ENCODE measurements at places on chromosomes 7 and 10. TPM values are rescaled to one million over a fixed set of nuclear protein-coding genes. Genes with fewer than 3 reads are reported as not detected.

KCND2 gene
- 0.26 TPM for total RNA-seq

GRCh38 chr7:117793976-117794375 lies 79.3 kb downstream of the CTTNBP2 start:
- DNase-seq, result no peak

DNA sequence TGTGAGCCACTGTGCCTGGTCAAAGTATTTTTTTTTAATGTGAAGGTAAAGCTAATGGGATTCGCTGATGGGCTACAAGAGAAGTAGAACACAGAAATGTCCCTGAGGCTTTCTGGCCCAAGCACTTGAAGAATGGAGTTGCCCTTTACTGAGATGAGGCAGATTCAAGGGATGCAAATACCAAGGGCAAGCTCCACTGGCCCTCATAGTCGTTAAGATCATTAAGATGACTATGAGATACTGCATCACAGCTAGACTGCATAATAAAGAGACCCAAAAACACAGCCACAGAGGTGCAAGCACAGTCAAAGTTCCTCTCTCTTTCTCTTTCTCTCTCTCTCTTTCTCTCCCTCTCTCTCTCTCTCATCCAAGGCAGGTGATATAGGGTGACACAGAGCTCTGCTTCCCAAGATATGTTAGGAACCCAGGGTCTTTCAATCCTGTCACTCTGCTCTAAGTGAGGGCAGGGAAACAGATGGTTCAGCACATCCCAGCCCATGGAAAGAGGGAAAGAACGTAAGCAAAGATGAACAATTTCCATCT lies 117.4 kb downstream of the SFMBT2 start:
- DNase-seq, result no peak

DNA sequence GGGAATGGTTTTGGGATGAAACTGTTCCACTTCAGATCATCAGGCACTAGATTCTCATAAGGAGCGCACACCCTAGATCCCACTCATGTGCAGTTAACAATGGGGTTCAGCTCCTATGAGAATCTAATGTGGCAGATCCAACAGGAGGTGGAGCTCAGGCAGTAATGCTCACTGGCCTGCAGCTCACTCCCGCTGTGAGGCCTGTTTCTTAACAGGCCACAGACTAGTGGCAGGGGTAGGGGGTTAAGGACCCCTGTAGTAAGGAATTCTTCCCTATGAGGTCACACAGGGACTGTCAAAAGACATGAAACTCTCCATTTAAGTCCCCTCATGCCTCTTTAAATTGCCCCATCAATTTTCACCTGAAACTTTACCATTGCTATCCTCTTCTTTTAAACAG lies 8.0 kb downstream of the HGF start:
- DNase-seq, result no peak

- DNase-seq, result no peak
Observed at GRCh38 chr7:18520450-18521235, 25.1 kb downstream of the HDAC9 start.

GRCh38 chr10:120979435-120980278 lies 128.5 kb downstream of the WDR11 start:
- peak; percentile 66 for DNase-seq

GJD4 gene
- total RNA-seq, result not detected

- DNase-seq, result no peak
Observed at GRCh38 chr10:61286686-61287085, 166.5 kb downstream of the TMEM26 start.

- no peak for DNase-seq
Observed at GRCh38 chr7:152477079-152477478, 41.3 kb upstream of the KMT2C start.

LBX1 gene
- not detected for total RNA-seq

PRLHR gene
- 1.8 TPM for total RNA-seq

GRCh38 chr7:106050002-106050745 lies 61.9 kb downstream of the SYPL1 start:
- peak; percentile 69 for DNase-seq

- no peak for DNase-seq
Observed at GRCh38 chr7:103928581-103928980, 60.9 kb downstream of the RELN start.

DNA sequence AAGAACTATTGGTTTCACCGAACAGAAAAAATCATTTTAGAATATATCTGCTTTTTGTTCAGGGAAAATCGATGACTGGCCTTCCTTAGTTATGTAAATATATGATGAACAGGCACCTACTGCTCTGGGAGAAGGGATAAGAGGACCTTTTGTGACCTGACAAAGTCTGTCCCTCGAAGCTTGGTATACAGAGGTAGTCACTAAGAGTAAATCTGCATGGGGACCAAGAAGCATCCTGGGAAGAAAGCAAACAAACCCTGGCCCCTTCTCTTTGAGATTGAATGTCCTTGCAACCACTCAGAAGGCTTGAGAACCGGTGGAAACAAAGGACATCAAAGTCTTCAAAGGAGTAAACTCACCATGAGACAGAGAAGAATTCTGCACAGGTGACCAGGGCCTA lies 52.3 kb downstream of the SKIDA1 start:
- no peak for DNase-seq

NACAD gene
- 26.9 TPM for total RNA-seq

DNA sequence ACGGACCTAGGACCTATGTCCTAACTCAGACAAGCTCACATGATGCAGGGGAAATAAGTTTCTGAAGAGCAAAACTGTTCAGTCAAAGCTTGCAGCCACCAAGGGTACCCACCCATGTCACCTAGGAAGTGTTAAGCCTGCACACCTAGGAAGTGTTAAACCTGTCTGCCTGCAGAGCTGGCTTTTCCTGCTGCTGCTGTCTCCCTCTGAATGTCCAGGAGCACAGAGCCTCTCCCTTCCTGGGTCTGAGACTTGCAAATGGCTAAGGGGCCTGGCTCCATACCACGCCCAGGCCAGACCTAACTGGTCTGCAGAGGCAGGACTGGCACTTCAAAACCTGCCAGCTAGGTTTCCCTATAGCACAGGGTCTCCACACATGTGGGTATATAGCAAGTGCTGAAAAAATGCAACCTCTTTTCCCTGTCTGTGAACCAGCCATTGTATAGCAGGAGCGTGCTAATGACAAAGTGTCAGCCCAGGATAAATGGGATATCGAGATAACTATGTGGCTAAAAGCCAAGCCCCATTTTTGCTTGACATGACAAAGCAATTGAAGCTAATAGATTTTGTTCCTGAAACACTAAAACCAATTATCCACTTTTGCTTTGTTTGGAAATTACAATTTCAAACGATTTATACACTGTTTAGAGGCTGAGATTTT lies 1.5 kb downstream of the GDF2 start:
- DNase-seq, result no peak

AGAP5 gene
- total RNA-seq, result 4.8 TPM

MAGI2 gene
- 23.2 TPM for total RNA-seq

GRCh38 chr7:44990109-44991023 lies 9.6 kb upstream of the CCM2 start:
- DNase-seq, result no peak

- DNase-seq, result peak; percentile 61
Observed at GRCh38 chr10:18104223-18104872, 35.9 kb upstream of the CACNB2 start.

DNA sequence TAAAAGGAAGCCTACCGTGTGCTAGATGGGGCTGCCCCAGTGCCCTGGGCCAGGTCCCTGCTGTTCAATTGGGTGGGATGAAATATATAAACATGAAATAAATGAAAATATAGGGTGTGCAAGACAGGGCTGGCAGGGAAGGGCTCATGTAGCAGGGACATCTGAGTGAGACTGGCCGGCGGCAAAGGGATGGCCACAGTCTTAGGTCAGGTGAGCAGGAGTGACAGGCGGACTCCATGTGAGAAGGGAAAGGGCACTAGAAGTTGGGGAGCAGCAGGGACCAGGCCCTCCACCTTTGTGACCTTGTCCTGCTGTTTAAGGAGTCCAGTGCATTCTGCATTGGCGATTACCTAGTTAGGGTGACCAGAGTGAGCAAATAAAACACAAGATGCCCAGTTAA lies 207.6 kb upstream of the ZNF32 start:
- DNase-seq, result no peak

- no peak for DNase-seq
Observed at GRCh38 chr10:19964625-19965024, 148.4 kb downstream of the PLXDC2 start.

- peak; percentile 65 for DNase-seq
Observed at GRCh38 chr7:117986645-117987269, 113.5 kb upstream of the CTTNBP2 start.

TSPAN15 gene
- total RNA-seq, result 58.1 TPM

- no peak for DNase-seq
Observed at GRCh38 chr10:122362621-122363020, 11.9 kb upstream of the PLEKHA1 start.

DNA sequence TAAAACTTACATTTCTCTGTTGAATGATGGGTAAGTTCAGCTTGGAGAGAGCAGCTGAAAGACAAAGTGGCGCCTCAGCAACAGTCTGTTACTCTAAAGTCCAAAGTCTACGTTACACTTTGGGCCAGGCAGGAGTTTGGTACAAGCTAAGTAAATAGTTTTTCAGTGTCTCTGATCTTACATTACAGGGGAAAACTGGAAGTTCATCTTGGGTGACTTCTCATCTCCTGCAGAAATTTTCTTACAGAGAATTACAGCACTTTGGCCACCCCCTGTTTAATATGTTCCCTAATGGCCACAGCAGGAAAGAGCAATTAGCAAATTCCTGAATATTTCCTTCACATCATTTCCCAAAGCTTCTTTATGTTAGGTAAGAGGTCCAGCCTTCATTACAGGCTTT lies 67.1 kb downstream of the ABCC2 start:
- no peak for DNase-seq

OR13A1 gene
- total RNA-seq, result 1.2 TPM

DNA sequence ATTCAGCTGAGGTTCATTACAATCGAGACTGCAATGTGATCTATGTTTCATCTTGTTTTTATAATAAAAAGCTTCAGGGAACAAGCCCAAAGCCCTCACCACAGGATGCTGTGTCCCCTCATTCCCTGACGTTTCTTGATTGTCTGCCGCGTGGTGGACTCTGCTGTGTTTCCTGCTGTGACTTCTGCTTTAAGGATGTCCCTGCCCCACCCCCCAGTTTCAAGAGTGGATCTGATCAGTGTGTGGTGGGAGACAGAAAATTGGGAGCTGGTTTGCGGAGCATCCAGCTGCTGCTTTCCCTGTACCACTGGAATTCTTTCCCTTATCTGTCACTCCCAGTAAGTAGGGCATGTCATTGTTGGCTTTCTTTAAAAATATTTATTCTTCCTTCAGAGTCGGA lies 86.2 kb downstream of the CREM start:
- DNase-seq, result no peak

DNA sequence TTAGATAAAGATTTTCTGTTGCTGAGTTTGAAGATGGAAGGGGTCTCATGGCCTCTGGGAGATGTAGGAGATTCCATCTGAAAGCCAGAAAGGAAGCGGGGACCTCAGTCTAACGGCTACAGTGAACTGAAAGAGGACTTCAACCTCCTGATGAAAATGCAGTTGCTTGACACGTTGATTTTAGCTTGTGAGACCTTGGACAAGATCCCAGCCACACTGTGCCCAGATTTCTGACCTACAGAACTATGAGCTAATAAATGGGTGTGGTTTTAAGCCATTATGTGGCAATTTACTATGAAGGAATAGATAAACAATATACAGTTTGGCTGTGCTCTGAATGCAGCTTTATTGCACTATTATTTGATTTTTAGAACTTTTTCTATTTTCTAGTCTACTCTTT lies 342.3 kb upstream of the SEMA3D start:
- DNase-seq, result no peak

DNA sequence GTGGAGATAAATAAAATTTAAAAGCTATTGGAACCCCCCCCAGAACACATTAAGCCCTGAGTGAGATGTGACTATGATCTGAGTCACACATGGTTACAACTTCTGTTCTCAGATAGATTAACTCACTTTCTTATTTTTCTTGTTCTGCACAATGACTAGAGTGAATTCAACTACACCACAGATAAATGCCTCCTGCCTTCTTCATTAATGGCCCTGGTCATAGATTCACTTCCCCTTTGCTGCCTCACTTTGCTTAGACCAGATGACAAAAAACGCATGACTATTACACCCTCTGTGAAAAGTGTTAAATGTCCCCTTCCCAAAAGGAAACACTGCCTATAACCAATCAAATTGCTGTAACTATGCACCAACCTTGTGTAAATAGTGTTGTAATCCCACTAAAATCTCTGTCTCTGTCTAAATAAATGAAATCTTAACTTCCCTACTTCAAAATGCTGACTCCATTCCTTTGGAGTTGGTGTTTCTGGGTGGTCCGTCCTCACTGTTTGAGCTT lies 49.4 kb downstream of the AKR1D1 start:
- DNase-seq, result no peak

IFIT5 gene
- 7.7 TPM for total RNA-seq

DNA sequence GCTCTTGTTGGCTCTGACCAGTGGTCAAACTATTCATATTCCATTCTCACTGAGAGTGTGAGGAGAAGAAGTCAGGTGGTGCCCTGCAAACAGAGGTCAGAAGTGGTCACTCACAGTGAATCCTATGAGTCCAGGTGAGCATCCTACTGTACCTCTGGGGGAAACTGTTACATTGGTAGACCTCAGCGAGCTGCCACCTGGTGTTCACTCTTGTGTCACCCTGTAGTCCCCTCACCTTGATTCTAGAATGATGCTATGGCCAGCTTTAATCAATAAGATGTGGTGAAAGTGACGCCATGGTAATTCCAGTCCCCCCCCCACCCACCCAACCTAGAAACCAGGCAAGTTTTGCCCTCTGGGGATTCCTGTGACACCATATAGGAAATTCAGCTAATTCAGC lies 1.2 kb upstream of the AMPH start:
- DNase-seq, result no peak

DNA sequence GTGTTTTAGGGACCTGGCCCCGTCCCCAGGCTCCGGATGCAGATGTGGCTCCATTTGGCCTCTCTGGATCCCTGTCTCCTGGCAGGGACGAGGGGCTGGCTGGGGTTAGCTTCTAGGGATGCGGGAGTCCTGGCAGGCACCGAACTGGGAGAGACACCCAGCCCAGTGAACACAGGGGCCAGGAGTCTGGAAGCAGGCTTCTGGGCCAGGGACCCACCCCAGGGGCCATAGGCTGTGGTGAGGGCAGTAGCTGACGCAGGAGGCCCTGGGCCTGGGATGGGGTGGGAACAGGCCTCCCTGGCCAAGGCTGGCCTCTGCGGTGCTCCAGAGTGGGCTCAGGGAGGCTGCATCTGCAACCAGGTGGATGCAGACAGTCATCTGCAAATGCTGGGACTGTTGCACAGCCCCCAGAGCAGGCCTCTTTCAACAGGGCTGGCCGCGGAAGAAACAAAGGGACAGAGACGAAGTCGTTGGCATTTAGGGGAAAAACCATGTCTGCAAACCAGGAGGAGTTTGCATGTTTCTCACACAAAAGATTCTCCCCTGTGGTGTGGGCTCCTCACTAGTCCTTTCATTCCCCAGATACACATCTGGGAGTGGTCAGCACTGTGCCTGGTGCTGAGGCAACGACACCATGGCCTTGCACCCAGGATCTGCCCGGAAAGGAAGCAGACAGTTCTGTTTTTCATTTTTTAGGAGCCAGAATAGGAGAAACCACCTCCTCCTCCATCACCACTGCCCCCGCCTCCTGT lies 36.4 kb upstream of the ZNF488 start:
- no peak for DNase-seq
